Posterior vena cava (tissue), 2 donors: ENCODE measurements at places on chromosomes 5 and 9. TPM values are rescaled to one million over a fixed set of nuclear protein-coding genes. Genes with fewer than 3 reads are reported as not detected.

DNA sequence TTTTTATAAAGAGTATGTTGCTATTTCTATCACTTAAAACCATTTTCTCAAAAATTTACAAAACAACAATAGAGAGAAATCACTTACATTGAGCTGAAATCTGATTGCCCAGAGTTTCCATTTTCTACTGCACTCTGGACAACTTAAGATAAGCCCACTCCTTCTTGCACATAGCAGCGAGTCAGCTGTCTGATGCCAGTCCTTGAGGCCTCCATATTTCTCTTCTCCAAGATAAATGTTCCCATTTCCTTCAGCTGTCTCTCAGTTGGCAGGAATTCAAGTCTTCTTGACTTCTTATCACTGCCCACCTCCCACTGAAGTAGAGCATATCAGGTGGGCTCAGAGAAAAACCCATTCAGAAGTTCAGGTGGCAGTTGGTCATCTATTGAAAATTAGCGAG lies 78.5 kb upstream of the PIP5K1B start:
- no peak for DNase-seq

- DNase-seq, result no peak
Measured at GRCh38 chr5:148826739-148827070, 294 bp downstream of the ADRB2 start.

GRCh38 chr5:29697785-29698414 lies 1495.6 kb upstream of the CDH6 start:
- DNase-seq, result no peak

DNA sequence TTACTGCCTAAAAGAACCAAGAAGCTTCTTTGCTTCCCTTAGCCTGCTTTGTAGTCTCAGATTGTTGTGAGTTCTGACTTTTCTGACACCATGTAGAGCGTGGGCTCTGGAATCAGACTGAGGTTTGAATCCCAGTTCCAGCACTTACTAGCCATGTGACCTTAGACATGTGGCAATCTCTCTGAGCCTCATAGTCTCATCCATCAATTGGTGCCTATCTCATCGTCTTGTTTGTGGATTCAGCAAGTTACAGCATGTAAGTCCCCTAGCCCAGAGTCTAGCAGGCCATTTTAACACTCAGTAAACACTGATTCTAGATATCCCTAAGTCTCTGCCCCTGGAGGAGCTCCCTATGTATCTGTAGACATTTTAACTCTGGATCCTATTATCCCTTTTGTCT lies 94.7 kb downstream of the ANGPTL2 start:
- no peak for DNase-seq

Gene TAL2
- total RNA-seq, result not detected
